ENCODE measurements at places on chromosomes 3 and 15. TPM values are rescaled to one million over a fixed set of nuclear protein-coding genes. Genes with fewer than 3 reads are reported as not detected.

- DNase-seq, result no peak
These were observed at the start of gene ADIPOQ for GRCh38 chr3:186842426-186843038. Gene ADIPOQ (plus strand): TSS chr3:186842710. CDS start chr3:186853059, 10,349 bp downstream.

DNA sequence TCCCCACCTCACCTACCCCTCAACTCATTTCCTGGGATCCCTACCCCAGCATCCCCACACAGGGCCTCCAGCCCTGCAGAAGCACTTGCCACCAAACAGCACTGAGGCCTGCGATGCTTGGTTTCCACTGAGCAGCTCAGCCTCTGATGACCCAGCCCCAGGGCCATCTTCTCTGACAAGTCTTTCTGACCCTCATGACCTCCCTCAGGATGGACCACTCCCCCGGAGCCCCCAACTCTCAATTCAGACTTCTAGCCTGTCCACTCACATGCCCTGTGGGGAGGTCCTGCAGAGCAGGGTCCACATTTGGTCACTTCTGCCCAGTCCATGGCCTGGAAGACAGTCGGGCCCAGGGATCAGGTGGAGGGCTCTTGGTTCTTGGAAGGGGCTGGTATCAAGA is 63.4 kb upstream of the SPATA12 start:
- DNase-seq, result no peak

DNA sequence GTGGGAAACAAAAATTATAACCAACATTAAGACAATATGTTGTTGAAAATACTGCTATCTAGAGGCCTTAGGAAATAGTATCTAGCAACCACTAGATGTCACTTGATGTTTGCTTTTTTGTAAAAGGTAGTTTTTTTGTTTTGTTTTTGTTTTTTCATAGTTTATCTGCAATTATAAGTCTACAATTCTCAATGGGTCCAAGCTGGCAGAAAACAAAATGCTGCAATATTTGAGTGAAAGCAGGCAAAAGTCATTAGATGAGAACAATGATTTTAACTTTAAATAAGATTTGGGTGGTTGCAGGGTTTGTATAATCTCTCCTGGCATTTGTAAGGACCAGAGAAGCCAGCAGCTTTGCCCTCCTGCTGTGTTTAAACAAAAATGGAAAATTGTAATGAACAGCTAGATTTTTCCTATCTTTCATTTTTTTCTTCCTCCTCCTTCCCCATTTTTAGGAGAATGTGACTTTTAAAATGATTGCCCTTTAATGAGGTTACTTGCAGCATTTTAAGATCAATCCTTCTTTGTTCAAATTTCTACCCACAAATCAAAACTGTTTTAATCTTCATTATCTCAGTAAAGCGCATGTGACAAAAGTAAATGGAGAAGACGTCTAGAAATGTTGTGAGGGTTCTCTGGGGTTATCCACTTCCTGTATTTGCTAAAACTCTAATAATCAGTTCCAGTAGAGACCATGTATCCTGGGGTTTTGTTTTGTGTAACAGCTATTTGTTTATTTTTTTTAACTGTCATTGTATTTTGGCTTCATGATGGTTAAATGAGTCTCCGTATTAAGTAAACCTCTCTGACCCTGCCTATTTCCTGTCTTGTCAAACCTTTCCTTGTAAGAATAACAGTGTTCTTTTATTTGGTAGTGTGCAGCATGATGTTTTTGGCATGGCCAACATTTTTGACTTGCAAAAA is 27.3 kb downstream of the DUT start:
- no peak for DNase-seq

DNA sequence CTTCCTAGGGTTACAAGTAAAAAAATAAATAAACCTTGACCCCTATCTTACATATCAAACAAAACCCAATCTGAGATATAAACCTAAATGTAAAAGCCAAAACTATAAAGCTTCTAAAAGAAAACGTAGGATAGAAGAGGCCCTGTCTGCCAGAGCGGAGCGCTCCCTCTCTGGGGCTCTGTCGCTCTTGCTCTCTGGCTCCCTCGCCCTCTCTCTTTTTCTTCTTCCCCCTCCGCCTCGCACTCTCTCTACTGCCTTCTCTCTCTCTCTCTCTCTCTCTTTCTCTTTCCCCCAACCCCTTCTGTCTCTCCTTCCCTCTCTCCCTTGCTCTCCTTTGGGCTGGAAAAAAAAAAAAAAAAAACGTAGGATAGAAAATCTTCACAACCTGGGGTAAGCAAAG is 21.6 kb downstream of the RYK start:
- no peak for DNase-seq

DNA sequence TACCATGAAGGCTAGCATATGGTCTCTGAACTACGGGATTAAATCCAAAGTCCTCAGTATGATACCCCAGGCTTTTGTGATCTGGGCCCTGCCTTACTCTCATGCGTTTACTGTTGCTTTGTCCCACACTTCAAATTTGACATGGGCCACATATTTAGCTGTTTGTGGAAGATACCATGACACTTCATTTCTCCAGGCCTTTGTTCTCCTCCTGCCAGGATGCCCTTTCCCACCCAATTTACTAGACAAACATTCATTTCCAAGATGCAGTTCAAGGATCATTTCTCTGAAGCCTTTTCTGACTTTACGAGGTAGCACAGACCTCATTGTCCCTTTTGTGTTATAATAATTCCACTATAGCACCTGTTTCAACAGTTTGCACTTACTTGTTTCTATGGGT is 2.2 kb upstream of the OXSM start:
- no peak for DNase-seq

DNA sequence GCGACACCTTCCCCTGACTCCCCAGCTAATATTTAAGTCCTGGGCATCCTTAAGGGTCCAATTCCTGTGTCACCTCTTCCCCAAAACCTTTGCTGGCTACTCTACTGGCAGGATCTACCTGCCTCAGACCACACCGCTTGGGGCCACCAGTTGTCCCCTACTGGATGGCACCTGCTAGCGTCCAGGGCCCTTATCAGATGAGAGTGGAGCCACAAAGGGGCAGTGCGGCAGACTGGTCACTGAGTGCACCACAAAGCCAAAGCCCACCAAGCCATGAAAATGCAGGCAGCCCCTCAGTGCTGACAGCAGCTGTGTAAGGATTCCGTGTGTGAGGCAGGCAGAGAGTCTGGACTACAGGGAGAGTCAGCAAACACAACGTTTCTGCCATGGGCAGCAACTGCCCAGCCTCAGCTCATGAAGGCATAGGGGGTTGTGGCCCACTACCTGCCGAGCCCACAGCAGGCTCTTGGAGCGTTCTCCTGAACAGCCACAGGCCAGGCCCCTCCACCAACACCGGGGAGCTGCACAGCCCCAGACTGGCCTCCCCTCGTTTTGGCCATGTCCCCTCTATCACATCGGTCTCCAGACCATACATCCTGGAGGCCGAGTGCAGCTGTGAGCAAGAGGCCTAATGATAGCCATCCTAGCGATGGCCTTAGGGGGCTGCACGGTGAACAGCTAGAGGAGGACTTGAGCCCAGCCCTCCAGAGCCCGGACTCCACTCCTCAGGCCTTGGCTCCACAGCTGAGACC is 32.3 kb downstream of the ALDH1L1 start:
- DNase-seq, result peak; percentile 24

DNA sequence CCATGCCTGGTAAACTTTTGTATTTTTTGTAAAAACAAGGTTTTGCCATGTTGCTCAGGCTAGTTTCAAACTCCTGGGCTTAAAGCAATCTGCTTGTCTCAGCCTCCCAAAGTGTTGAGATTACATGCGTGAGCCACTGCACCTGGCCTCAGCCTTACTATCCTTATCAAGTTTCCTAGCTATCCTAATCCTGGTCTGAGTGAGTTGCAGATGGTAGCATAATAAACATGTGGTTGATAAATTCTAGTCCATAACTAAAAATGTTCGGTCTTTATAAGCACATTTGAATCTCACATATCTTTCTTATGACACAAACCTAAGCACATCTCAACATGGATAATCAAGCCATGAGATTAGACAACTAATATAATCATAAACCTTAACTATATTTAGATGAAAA is 18.5 kb downstream of the NPHP3 start:
- no peak for DNase-seq

DNA sequence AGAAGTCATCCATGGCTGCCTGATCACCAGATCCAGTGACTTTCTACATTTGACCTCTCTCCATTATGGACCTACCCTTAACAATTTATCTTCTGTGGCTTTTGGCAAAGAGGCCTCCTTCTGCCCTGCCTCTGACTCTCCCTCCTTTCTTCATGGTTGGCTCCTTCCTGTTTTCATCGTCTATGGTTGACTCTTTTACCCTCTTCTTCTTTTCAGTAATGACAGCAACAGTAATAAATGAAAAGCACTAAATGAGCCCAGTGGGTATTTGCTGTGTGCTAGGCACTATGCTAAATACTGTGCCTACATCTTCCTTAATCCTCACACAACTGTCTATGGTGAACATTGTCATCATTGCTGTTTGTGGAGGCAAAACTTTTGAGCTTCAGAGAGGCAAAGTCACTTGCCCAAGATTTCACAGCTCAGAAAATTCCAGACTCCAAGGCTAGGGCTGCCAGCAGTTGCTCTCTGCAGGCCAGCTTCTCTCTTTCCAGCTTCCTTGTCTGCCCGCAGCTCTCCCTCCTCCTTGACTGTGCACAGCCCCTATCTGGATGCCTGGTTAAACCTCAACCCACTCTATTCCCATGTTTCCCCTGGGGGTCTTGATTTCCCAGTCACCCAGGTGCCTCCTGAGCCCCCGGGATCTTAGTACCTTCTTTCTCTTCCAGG is 24.6 kb downstream of the ITPR1 start:
- DNase-seq, result no peak

GRCh38 chr3:25419251-25419650 is 8.8 kb upstream of the RARB start:
- DNase-seq, result no peak

DNA sequence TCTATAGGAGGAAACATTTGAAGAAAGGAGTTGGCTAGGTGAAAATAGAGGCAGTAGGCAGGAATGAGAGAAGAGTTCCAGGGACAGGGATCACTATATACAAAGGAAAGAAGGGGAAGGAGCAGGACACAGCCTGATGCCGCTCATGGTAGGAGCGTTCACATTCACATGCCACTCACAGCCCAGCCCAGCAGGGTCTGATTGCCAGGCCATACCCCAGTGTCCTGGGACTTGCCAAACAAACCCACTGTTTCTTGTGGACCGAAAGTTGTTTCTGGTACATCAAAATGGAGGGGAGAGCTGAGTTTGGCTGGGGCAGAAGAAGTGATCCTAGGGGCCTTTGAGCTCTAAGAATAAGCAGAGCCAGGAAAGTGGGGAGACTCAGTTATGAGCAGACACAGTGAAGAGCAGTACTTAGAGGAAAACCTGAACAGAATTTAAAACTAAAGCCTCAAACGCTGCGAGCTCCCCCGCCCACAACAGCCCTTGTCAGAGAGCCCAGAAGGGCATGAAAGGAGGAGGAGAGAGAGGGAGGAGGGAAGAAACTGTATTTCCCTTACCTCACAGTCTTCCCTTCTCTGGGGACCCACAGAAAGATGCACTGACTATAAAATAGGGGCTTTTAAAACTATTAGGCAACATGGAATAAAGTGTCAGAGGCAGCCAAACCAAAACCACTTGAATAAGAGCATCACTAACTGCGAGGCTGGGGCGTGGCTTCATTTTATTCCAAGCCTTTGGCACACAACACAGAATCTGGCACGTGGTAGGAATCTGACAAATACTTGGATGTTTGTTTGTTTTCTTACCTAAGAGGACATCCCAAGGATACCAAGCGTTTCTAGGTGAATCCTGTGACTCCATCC is 129.0 kb downstream of the RPL22L1 start:
- peak; percentile 70 for DNase-seq

DNA sequence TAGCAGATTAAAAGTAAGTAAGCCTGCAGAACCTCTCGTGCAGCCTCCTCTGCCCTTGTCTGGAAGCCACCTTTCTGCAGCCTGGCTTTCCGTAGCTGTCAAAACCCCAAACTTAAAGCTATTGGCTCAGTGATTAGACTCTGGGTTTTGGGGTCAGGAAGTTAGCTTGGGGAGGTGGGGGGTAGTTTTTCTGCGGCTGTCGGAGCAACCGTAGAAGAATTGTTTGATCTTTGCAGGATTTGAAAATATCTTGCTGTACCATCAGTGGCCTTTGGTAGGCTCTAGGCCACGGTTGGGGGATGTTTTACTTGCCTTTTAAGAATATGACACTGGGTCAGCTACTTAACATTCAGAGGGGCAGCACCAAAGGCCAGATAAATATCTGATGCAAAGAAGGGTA is 88.4 kb upstream of the RASGRP1 start:
- DNase-seq, result no peak

DNA sequence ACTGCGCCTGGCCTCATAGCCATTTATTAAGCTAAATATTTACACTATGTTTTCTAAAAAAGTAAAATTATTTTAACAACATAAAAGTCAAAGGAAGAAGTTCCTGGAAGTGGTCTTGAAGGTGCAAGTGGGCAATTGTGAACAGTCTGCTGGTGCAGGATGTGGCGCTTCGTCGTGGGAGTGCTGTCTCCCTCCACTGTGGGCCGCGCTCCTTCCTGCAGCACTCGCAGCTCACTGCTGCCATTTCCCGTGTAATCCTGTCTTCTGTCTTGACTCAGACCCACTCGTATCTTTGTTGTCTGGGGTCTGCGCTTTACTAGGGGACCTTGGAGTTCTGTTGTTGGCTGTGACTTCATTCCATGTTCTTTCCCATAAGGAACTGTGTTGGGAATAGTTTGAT is 56.3 kb downstream of the APBA2 start:
- no peak for DNase-seq

- no peak for DNase-seq
These were observed 38.6 kb upstream of the TSEN2 start for GRCh38 chr3:12445523-12446240.

- DNase-seq, result no peak
These were observed 112.4 kb upstream of the SPATA16 start for GRCh38 chr3:173253471-173253870.

GRCh38 chr3:146404436-146404835 is 64.9 kb downstream of the PLSCR2 start:
- no peak for DNase-seq

DNA sequence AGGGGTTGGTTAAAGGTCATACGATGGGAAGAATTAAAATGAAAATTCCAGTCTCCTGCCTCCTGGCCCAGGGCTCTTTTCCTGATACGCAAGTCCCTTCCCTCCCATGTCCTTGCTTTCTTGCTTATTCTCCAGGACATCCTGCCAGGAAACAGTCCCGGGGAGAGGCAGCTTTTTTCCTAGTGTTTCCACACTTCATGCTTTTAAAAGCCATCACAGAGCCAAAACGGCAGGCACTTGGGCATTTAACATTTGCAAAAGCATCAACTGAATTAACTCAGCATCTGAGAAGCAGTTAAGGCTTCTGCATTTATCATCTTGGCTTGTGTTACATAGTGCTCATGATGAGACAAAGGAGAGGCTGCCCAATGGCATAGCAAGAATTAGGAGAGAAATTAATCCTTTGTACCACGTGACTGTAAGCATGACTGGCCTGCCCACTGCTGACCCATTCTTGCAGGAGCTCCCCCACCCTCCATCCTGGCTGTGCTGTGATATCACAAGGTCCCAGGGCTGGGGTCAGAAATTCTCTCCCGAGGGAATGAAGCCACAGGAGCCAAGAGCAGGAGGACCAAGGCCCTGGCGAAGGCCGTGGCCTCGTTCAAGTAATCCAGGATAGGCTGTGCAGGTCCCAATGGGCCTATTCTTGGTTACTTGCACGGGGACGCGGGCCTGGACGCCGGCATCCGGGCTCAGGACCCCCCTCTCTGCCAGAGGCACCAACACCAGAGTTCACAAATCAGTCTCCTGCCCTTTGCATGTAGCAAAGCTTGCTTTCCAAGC is 21.6 kb upstream of the VILL start:
- DNase-seq, result peak; percentile 76

The FEZF2 gene
- polyA plus RNA-seq, result not detected

The SLC22A13 gene
- 0.09 TPM for polyA plus RNA-seq

The TPM1 gene
- polyA plus RNA-seq, result 10,076 TPM

The IQCH gene
- polyA plus RNA-seq, result 0.34 TPM

The CP gene
- 14.5 TPM for polyA plus RNA-seq

Data from right cardiac atrium (tissue), 5 donors.